ENCODE measurements at places on chromosomes 1 and 21. TPM values are rescaled to one million over a fixed set of nuclear protein-coding genes. Genes with fewer than 3 reads are reported as not detected.
A peak's percentile ranks its signal among the peaks of the same experiment; 100 is the strongest.

The RBM11 gene
- 3.9 TPM for total RNA-seq

The KCNE2 gene
- not detected for total RNA-seq

The EPHA8 gene
- total RNA-seq = not detected

The C1orf94 gene
- total RNA-seq = not detected

The ZNF593OS gene
- total RNA-seq = not detected

The RAB42 gene
- not detected for total RNA-seq

The FHAD1 gene
- not detected for total RNA-seq

DNA sequence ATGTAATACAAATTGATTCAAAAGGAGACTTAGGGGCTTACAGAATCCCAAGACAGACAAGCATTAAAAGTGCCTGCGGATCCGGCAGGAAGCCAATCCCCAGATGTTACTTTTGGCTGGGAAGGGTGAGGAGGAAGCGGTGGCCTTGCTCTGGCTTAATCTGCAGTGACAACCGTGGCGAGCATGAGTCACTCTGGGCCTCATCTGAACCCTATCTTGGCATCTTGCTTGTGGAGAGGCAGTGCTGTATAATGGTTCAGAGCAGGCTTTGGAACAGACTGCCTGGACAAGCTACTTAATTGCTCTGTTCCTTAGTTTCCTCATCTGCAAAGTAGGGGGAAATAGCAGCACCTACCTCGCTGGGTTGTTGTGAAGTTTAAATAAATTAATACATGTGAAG lies 74.1 kb downstream of the XCL2 start:
- no peaks in the 10 kb centered on the region for H3K36me3 ChIP-seq
- H3K4me3 ChIP-seq = no peak overlapping the region
- H3K27me3 ChIP-seq = no peaks in the 10 kb centered on the region

DNA sequence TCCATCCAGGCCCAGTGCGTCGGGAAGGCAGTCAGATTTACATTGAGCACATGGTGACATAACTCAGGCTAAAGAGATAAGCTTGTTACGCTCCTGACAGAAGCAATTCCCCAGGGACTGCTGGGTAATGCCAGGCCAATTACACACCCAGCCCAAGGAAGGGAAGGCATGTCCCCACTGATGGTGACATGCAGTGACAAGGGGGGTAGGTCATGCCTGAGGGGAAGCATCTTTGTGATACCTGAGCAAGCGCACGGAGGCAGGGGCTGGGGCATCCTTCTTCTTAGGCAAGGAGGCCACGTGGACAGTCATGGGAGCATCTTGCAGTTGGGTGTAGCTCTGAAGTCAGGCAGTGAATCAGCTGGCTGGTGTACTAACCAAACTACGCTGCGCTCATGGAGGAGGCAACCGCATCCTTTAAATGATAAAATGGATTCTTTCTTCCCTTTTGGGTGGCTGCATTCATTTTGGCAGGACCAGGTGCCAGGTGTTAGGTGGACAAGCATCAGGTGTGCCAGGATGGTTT lies 39.6 kb upstream of the GRIK3 start:
- H3K27me3 ChIP-seq = peaks cover 17% of the 10 kb centered on the region
- no peak for DNase-seq
- H3K27ac ChIP-seq = no peak overlapping the region
- no peak overlapping the region for H3K4me3 ChIP-seq
- no peaks in the 10 kb centered on the region for H3K36me3 ChIP-seq

DNA sequence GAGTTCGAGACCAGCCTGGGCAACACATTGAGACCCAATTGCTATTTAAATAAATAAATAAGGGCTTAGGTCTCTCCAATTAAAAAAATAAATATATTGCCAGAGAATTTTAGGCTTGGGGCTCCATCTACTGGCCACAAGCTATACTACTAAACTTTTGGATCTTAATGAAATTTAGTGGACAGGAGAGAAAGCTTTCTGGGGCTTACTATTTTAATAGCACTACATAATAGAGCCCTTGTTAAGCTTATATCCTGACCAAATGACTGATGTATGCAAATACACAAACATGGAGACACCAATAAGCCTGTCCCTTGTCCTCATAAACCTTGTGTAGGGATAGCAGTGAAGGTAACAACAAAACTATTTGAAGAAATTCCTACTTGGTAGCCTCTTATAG lies 18.4 kb downstream of the CCT3 start:
- peak; percentile 51 for DNase-seq
- H3K27me3 ChIP-seq = no peaks in the 10 kb centered on the region
- peaks cover 5% of the 10 kb centered on the region for H3K4me1 ChIP-seq
- H3K4me3 ChIP-seq = no peak overlapping the region
- no peak overlapping the region for H3K27ac ChIP-seq

DNA sequence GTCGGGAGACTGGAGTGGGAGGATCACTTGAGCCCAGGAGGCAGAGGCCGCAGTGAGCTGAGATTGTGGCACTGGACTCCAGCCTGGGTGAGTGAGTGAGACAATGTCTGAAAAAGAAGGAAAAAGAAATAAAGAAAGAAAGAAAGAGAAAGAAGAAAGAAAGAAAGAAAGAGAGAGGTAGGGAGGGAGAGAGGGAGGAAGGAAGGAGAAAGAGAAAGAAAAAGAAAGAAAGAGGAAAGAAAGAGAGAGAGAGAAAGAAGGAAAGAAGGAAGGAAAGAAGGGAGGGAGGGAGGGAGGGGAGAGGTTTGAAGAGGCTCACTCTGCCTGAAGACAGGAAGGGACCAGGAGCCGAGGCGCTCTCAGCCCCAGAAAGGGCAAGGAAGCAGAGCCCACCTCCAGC lies 4.8 kb upstream of the TCP10L start:
- DNase-seq = no peak
- no peak overlapping the region for H3K4me3 ChIP-seq

DNA sequence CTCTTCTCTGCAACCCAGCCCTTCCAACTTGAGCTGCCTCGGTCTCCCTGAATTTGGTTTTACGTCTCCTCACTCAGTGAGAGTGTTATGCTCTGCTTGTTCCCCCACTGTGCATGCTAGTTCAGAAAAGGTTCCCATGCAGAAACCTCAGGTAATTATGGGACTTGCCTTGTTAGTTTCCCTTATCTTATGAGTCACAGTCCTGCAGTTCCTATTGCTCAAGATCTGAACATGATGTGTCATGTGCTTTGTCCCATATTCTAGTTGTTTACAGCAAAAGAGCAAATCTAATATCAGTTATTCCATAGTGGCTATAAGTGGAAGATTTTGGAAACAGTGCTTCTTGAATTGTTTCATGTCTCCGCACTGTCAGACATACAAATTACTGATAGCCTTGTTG lies 74.4 kb downstream of the DUSP10 start:
- H3K27me3 ChIP-seq = no peaks in the 10 kb centered on the region
- peak; percentile 93 for DNase-seq
- H3K4me3 ChIP-seq = no peak overlapping the region
- H3K36me3 ChIP-seq = no peaks in the 10 kb centered on the region
- peak overlapping the region; percentile 54 for H3K27ac ChIP-seq

DNA sequence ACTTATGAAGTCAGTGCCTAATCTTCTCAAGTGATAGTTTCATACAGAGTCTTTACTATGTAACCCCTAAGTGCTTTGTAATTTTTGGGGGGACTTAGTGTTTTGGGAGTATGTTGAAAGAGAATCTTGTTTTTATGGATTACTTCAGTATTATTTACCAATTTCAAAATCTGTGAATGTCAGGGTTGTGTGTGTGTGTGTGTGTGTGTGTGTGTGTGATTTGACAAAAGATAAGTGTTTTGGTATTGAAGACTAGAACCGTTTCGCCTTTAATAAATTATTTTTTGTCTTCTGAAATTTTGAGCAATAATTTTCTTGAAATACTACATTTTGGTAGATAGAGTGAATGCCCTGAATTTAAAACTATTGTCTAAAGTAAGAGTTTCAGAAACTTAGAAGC lies 5.8 kb downstream of the MAGI3 start:
- no peaks in the 10 kb centered on the region for H3K36me3 ChIP-seq
- DNase-seq = peak; percentile 9
- H3K27me3 ChIP-seq = no peaks in the 10 kb centered on the region

DNA sequence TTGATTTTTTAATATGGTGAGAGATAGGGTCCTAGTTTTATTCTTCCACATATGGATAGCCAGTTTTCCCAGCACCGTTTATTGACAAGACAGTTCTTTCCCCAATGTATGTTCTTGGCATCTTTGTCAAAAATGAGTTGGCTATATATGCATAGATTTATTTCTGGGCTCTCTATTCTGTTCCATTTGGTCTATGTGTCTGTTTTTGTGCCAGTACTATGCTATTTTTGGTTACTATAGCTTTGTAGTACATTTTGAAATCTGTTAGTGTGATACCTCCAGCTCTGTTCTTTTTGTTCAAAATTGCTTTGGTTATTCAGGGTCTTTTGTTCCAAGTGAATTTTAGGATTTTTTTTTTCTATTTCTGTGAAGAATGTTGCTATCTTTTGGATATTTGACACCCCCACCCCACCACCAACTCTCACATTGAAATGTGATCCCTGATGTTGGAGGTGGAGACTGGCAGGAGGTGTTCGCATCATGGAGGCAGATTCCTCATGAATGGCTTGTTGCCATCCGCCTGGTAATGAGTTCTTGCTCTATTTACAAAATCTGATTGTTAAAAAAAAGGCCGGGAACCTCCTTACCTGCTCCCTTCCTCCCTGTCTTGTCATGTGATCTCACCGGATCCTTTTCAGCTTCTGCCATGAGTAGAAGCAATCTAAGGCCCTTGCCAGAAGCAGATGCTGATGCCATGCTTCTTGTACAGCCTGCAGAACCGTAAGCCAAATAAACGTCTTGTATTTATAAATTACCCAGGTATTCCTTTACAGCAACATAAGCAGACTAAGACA lies 54.8 kb upstream of the KRTAP19-8 start:
- H3K4me3 ChIP-seq = no peak overlapping the region
- no peaks in the 10 kb centered on the region for H3K36me3 ChIP-seq
- H3K27me3 ChIP-seq = peaks cover 53% of the 10 kb centered on the region
- H3K27ac ChIP-seq = no peak overlapping the region
- no peak for DNase-seq
- H3K4me1 ChIP-seq = no peaks in the 10 kb centered on the region

- H3K36me3 ChIP-seq = no peaks in the 10 kb centered on the region
- peaks cover 5% of the 10 kb centered on the region for H3K4me1 ChIP-seq
- no peak overlapping the region for H3K27ac ChIP-seq
- DNase-seq = no peak
- no peak overlapping the region for H3K4me3 ChIP-seq
Observed at GRCh38 chr1:59688976-59689375, 125.8 kb upstream of the HOOK1 start.

- H3K27ac ChIP-seq = no peak overlapping the region
- peak; percentile 40 for DNase-seq
- no peaks in the 10 kb centered on the region for H3K36me3 ChIP-seq
- H3K4me3 ChIP-seq = no peak overlapping the region
- peaks cover 20% of the 10 kb centered on the region for H3K27me3 ChIP-seq
Observed at GRCh38 chr21:35658242-35658641, 402.1 kb downstream of the SETD4 start.

DNA sequence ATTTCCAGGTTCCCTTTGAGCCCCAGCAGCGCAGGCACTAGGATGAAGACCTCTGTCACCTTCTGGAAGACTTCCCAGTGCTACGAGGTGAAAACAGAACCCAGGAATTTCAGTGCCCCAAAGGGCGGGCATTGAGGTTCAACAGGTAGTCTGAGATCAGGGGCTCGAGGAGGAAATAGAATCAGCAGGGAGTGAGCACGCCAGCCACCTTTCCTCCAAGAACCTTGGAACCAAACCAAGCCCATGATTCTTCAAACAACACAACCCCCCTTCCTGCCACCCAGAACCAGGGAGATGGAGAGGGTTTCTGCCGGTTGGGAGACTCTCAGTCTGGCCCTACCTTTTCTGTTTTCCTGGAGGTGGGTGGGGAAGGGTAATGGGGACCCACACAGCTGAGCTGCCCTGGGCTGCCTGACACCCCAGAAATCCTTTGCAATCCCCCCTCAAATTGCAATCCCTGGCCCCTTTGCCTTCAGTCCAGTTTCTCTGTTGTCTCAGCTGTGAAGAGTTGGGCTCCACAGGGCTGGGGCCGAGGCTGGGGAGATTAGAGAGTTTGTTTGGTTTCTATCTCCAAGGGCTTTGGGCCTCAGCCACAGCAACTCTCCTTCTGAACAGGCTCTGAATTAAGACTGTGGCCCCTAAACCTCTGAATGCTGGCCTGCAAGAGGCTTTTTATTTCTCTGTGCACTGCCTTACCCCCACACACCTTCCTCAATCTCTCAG lies 11.9 kb downstream of the SLC41A1 start:
- no peak for DNase-seq
- no peaks in the 10 kb centered on the region for H3K27me3 ChIP-seq
- H3K36me3 ChIP-seq = peaks cover 6% of the 10 kb centered on the region
- peaks cover 24% of the 10 kb centered on the region for H3K4me1 ChIP-seq
- no peak overlapping the region for H3K4me3 ChIP-seq

- no peak overlapping the region for H3K4me3 ChIP-seq
- H3K27ac ChIP-seq = no peak overlapping the region
- H3K27me3 ChIP-seq = no peaks in the 10 kb centered on the region
- H3K36me3 ChIP-seq = peaks cover 13% of the 10 kb centered on the region
Observed at GRCh38 chr1:193176113-193176512, 10.3 kb downstream of the B3GALT2 start.

DNA sequence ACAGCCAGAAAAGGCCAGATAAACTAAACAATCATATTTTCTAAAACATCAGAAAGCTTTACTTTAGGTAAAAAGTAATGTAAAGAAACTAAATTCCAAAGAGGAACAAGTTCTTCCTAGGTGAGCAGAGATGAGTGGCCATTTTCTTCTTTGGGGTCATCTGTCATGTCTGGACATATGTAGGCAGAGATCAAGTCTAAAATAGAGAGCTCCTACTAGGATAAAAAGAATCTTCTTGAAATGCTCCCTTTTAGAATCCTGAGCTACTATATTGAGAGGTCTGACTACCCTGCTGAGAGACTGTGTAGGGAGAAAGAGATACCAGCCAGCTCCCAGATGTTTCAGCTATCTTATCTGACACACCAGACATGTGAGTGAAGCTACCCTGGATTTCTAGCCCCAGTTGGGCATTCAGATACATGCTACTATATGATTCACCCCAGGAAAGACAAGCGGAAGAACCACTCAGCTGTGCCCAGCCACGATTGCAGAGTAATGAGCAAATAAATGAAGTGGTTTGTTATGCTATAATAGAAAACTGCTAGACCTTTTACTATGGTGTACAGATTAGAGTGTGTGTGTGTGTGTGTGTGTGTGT lies 80.1 kb downstream of the TTLL7 start:
- no peak overlapping the region for H3K4me3 ChIP-seq
- no peak for DNase-seq
- H3K27me3 ChIP-seq = no peaks in the 10 kb centered on the region

- peaks cover 24% of the 10 kb centered on the region for H3K4me1 ChIP-seq
- H3K4me3 ChIP-seq = no peak overlapping the region
- peaks cover 6% of the 10 kb centered on the region for H3K36me3 ChIP-seq
- no peaks in the 10 kb centered on the region for H3K27me3 ChIP-seq
Observed at GRCh38 chr1:118961156-118961555, 27.0 kb downstream of the TBX15 start.

- H3K36me3 ChIP-seq = no peaks in the 10 kb centered on the region
- peaks cover 27% of the 10 kb centered on the region for H3K4me1 ChIP-seq
- H3K4me3 ChIP-seq = no peak overlapping the region
- no peaks in the 10 kb centered on the region for H3K27me3 ChIP-seq
- DNase-seq = no peak
Observed at GRCh38 chr1:59045137-59045536, 251.8 kb upstream of the FGGY start.
